ENCODE measurements at places on chromosomes 4 and X.

DNA sequence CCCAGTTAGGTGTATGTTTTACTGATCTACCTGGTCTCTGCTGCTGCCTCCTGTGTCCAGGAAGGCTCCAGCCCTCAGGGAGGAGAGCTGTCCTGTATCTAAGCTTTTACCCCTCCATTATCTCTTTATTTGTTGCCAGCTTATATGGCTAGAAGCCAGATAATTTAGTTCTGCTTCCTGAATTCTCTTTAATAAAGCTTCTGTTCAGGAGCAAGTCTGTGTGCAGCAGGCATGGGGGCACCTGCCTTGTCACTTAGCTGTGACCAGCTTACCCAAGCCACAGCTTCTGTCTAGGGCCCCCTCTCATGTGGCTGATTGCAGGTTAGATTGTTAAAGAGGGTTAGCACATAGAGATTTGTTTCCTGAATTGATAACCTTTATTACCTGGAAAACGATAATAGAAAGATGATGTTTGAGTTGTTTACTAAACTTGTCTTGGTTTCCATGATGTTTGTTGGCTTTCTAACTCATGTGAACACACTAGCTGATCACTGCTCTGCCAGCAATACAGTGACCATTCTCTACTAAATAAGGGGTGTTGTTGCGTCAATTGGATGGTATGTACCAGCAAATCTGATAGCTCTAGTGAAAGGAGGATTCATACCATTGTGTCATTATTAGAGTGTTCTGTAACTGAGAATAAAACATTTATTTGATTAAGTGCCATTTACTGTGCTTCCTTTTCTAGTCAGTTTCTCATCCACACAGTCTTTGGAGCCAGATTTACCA lies 189.8 kb upstream of the ANK2 start:
- no peak for DNase-seq

DNA sequence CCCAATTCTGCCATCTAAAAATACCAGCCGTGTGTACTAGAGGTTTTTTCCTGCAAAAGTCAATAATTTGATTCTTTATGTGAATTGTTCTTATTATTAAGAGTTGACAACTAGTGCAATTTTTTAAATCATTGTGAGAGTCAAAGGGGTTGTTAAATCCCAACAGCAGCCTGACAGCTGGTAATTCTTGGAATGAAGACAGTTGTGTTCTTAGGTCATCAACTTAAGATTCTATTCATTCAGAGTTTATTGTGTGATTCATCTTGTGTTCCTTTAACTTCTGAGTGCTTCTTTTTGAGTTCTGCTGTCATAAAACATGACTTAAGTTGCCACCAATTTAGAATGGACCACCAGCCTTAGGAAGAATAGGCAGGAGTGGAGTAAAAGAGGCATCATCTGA lies 329.0 kb downstream of the NAF1 start:
- DNase-seq = no peak

- DNase-seq = peak; percentile 1
Measured at GRCh38 chrX:21725496-21725895, 32.4 kb downstream of the SMPX start.

DNA sequence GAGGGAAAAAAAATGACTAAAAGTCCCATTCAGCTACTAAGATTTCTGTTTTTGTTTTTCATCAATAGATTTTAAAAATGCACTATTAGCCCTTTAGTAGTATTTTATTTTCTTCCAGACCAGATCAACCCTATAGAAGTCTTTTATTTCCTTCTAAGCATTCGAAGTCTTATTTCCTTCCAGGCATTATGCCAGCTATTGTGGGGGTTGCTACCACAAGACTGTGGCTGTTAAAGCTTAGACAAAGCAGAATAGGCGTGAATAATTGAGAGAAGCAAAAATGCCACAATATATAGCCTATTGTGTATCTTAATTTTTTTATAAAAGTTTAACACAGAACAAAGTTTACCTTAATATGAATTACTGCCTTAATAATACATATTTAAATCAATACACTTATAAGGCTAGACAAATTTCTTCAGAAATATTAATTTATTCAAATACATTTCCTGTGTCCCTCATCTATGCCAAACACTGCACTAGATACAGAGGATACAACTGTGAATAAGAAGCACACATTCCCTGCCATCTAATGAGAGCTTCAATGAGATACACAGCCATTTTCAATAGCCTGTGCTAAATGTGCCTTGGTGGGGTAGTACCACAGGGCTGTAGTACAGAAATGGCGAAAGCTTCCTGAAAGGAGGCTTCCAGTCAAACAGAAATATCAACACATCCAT lies 33.1 kb downstream of the SLC10A7 start:
- peak; percentile 18 for DNase-seq

DNA sequence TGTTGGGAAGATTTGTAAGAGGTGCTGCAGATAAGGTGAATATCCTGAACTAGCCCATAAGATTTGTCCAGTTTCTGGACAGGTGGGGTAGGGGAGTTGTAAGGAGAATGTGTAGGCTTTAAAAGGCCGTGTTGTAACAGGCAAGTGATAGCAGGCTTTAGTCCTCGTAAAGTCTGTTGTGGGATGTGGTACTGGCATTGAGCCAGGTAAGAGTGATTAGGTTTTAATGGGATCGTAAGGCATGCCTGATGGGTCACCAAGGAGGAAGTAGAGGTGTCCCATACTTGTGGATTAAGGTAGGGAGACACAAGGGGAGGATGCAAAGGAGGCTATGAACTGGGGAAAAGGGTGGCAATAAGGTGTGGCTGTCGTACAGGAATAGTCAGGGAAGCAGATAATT lies 256.9 kb upstream of the DKK2 start:
- DNase-seq = no peak

Measured in CD4-positive, alpha-beta T cell treated with Interleukin-17A for 1 hour (primary cell).